ENCODE measurements at places on chromosomes 3 and 15.

- DNase-seq = no peak
These were observed 34.7 kb upstream of the RBP1 start for GRCh38 chr3:139574026-139574947.

- DNase-seq = peak; percentile 8
These were observed 93.4 kb downstream of the LRRC28 start for GRCh38 chr15:99344639-99345038.

- no peak for DNase-seq
These were observed 57.6 kb downstream of the SIDT1 start for GRCh38 chr3:113589971-113590370.

GRCh38 chr3:129614435-129614834 is 8.0 kb upstream of the PLXND1 start:
- no peak for DNase-seq

DNA sequence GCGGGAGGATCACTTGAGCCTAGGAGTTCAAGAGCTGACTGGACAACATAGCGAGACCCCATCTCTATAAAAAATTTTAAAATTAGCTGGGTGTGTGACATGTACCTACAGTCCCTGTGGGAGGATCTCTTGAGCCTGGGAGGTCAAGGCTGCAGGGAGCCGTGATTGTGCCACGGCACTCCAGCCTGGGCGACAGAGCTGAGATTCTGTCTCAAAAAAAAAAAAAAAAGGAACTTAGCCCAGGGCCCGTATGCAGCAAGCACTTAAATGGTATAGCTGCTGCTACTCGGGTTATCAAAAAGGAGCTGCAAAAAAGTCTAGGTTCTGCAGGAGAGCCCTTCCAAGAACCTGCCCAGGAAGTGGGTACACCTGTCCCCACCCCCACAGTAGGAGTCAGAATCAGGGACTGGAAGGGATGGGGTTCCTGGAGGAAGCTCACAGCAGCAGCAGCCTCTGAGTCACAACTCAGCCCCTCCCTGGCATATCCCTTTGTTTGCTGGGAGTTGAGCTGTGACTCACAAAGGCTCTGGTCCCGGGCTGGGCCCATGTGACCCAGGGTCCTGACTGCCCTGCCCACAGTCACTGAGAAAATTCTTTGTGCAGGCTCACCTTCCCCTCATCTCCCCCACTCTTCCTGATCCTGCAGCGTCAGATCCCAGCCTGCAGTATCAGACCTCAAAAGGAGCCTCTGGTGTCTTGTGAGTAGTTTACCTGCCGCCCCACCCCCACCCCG is at the start of gene SPATA12:
TSS of gene SPATA12 (plus strand) at position 576 of the 733 bp plus-strand sequence. CDS start 13,031 bp downstream, outside the sequence.
- no peak for DNase-seq

DNA sequence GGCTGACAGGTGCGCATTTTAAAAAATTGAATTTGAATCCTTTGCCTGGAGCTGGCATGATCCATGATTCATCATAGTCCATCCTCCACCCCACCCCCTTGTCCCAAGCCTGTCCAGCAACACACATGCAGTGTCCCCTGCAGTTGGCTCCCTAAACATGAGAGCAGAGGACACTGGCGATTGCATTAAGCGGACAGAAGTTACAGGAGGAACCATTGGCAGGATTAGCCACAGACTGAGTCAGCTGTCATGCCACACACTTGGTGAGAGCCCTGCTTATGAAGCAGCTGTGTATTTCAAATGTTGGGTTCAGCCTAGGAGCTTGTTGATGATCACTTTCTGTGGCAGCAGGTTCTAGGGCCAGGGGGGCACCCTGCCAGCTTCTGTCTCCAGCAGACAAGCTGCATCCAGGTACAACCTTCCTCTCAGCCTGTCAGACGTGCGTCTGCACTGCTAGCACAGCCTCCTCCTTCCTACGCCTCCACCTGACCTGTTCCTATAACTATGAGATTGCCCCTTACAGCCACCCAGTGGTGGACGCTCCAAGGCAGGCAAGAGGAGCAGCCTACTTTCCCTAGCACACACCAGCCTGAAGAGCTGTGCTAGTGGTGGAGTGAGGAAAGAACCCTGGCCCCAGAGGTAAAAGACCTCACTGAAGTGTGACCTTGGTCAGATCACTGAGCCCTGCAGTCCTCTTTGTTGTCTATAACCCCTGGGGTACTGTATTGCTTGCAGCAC is 121.9 kb downstream of the SLCO3A1 start:
- no peak for DNase-seq

DNA sequence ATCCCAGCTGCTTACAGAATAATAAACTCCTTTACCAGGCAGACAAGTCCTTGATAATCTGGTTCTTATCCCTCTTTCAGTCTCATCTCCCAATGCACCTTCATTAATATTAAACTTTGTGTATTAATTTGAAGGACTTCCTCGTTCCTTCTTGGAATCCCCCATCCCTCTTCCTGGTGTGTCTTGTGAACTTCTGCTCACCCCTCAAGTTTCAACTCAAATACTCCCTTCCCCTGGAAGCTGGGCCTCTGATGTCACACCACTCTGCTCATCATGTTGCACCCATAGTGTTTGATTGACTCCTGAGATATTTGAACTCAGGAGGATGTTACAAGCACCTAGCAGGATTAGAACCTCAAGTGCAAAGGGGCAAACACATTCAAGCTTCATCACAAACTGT is 3.3 kb upstream of the STT3B start:
- DNase-seq = no peak
